ENCODE measurements at places on chromosomes 16 and 17.

DNA sequence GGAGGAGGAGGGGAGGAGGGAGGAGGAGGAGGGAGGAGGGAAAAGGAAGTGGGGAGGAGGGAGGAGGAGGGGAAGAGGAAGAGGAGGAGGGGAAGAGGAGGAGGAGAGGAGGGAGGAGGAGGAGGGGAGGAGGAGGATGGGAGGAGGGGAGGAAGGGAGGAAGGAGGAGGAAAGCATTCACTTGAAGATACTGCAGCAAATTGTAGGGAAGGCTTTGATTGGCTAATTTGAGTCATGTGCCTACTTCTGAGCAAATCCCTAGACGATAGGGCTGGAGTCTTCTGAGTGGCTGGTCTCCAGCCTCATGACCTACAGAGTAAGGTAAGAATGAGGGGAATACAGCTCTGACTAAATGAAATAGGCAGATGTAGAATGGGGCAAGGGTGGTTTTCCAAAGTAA, 783.2 kb upstream of the RBFOX1 start:
- H3K4me1 ChIP-seq, result no peaks in the 10 kb centered on the region
- H3K27me3 ChIP-seq, result peaks cover 2% of the 10 kb centered on the region
- no peak overlapping the region for H3K4me3 ChIP-seq

DNA sequence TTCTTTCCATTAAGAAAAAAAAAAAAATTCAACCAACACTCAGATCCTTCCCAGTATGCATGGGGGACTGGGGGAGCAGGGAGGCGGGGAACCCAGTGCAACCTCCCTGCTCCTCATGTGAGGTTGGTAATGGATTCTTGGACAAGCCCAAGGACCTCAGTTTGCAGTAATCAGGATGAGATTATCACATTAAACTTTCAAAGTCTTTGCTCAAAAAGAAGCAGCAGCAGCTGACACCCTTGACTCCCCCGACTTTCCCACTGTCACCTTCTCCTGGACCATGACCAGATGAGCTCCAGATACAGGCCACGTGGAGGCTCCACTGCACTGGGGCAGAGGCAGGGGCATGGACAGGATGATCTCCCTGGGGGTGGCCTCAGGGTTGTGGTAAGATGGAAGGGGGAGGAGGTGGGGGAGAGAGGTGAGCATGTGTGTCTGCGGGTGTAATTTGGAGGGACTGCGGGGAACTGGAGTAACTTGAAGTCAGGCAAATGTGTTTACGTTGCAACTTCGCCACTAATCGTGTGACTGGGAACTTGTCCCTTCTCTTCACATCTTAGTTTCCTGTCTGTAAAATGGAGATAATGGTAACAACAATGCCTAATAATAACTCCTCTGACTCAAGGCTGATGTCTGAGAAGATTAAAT, 19.8 kb downstream of the ZNF385C start:
- peaks cover 33% of the 10 kb centered on the region for H3K27me3 ChIP-seq
- H3K36me3 ChIP-seq, result no peaks in the 10 kb centered on the region
- no peak for DNase-seq
- no peak overlapping the region for H3K27ac ChIP-seq
- no peak overlapping the region for H3K4me3 ChIP-seq
- peaks cover 18% of the 10 kb centered on the region for H3K4me1 ChIP-seq

DNA sequence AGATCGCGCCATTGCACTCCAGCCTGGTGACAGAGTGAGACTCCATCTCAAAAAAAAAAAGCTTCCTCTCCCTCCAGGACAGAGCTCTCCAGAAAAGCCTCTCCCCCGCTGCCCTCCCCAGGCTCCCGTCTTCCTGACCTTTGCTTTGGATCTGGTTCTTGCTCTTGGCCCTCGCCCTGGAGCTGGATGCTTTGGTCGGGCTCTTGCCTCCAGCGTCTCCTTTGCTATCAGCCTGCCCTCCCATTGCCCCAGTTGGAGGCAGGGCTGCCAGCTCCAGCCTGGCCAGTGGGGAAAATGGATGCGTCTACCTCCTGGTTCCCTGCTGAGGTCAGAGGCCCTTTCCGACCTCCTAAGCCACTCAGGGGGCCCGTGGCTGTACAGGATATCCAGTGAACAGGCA, 35.9 kb downstream of the TRARG1 start:
- H3K36me3 ChIP-seq, result no peaks in the 10 kb centered on the region
- peaks cover 32% of the 10 kb centered on the region for H3K27me3 ChIP-seq
- H3K4me1 ChIP-seq, result no peaks in the 10 kb centered on the region
- no peak overlapping the region for H3K27ac ChIP-seq

DNA sequence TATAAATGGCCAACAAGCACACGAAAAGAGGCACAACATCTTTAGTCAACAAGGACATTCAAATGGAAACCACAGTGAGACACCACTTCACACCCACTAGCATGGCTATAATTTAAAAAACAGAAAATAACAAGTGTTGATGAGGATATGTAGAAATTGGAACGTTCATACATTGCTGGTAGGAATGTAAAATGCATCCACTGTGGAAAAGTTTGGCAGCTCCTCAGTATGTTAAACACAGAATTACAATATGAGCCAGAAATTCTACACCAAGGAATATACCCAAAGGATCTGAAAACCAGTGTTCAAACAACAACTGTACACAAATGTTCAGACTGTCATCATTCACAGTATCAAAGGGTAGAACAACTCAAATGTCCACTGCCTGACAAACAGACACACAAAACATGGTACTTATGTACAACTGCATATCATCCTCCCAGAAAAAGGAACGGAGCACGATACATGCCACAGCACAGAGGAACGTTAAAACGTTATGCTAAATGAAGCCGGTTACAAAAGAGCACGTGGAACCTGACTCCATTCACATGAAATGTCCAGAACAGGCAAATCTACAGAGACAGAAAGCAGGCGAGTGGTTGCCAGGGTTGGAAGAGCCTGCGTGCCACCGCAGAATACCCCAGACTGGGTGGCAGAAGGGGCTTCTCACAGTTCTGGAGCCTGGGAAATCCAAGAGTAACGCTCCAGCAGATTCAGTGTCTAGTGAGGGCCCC, 32.8 kb upstream of the METRNL start:
- no peak overlapping the region for H3K27ac ChIP-seq
- peaks cover 13% of the 10 kb centered on the region for H3K4me1 ChIP-seq

- no peak overlapping the region for H3K27ac ChIP-seq
- no peak for DNase-seq
- no peak overlapping the region for H3K4me3 ChIP-seq
- H3K4me1 ChIP-seq, result peaks cover 18% of the 10 kb centered on the region
- H3K27me3 ChIP-seq, result no peaks in the 10 kb centered on the region
Measured at GRCh38 chr17:1588821-1589585, 26.4 kb upstream of the PITPNA start.

GRCh38 chr16:70739389-70739788, 53.5 kb upstream of the MTSS2 start:
- peaks cover 66% of the 10 kb centered on the region for H3K4me1 ChIP-seq
- H3K36me3 ChIP-seq, result peaks cover 15% of the 10 kb centered on the region
- H3K4me3 ChIP-seq, result no peak overlapping the region
- no peaks in the 10 kb centered on the region for H3K27me3 ChIP-seq
- no peak for DNase-seq
- H3K27ac ChIP-seq, result peak overlapping the region; percentile 100

DNA sequence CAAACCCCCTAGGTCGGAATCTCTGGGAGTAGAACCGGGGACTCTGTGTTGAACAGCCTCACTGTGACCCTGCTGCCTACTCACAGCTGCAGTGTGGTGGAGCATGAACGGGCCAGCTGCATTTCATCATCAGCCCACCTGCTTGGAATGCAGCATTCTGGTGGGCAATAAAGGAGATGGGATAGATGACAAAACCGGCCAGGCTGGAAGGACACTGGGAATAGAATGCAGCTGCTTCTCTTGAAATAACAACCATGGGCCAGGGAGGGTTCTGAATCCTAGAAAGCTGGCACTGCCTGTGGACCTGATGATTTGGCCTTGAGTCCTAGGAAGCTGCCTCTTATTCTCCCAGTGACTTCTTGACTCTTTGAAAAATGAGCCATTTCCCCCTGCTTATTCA, 23.5 kb downstream of the CFAP97D1 start:
- peaks cover 20% of the 10 kb centered on the region for H3K4me1 ChIP-seq
- no peak overlapping the region for H3K27ac ChIP-seq
- peaks cover 25% of the 10 kb centered on the region for H3K36me3 ChIP-seq
- H3K27me3 ChIP-seq, result no peaks in the 10 kb centered on the region
- no peak for DNase-seq
- no peak overlapping the region for H3K4me3 ChIP-seq

- peaks cover 53% of the 10 kb centered on the region for H3K4me1 ChIP-seq
- peak overlapping the region; percentile 94 for H3K27ac ChIP-seq
- no peak for DNase-seq
- no peak overlapping the region for H3K4me3 ChIP-seq
Measured at GRCh38 chr17:38741461-38741860, 6.7 kb downstream of the PCGF2 start.

DNA sequence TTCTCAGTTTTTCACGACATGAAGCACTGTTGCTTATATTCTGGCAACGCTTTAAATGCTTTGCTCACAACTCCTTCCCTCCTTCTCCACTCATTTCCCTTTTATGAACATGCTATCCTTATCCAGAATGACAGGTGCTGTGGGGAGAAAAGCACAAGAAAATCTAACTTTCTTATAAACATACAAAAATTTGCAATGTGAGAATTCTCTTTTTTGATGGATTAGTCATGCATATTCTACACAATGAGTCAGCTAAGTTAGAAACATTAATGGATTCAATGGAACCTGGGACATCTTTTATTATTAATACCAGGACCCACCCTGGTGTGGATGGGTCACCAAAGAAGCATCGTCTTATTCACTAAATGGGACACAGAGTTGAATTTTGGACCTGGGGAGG, 234.6 kb upstream of the CDH5 start:
- H3K4me1 ChIP-seq, result peaks cover 43% of the 10 kb centered on the region
- DNase-seq, result peak; percentile 48
- H3K27ac ChIP-seq, result peak overlapping the region; percentile 25
- no peaks in the 10 kb centered on the region for H3K36me3 ChIP-seq
- peaks cover 9% of the 10 kb centered on the region for H3K27me3 ChIP-seq

- no peaks in the 10 kb centered on the region for H3K36me3 ChIP-seq
- peak; percentile 35 for DNase-seq
- peaks cover 7% of the 10 kb centered on the region for H3K4me1 ChIP-seq
- no peak overlapping the region for H3K27ac ChIP-seq
- H3K27me3 ChIP-seq, result peaks cover 52% of the 10 kb centered on the region
Measured at GRCh38 chr16:31215287-31216162, 1.4 kb downstream of the PYDC1 start.

DNA sequence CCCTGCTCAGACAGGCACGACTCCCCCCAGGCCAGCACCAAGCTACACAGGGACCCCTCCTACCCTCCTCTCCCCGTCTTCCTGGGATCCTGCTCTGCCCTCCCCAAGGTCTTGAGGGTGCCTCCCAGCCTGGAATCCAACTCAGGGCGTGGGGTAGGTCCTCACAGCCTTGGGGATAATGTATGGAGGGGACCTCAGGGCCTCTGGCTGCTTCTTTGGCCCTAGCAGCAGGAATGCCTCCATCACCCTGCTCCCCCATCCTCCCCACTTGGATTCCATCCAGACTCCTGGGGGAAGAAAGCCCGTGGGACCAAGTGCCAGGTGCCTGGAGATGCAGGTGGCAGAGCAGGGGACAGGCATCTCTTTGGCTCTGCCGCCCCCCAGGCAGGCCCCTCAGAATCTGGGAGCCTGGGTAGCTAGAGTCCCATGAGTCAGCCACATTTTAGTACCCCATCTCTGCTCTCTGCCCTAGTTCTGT, 10.7 kb upstream of the STAC2 start:
- no peak overlapping the region for H3K27ac ChIP-seq
- H3K4me1 ChIP-seq, result peaks cover 15% of the 10 kb centered on the region
- no peaks in the 10 kb centered on the region for H3K36me3 ChIP-seq

DNA sequence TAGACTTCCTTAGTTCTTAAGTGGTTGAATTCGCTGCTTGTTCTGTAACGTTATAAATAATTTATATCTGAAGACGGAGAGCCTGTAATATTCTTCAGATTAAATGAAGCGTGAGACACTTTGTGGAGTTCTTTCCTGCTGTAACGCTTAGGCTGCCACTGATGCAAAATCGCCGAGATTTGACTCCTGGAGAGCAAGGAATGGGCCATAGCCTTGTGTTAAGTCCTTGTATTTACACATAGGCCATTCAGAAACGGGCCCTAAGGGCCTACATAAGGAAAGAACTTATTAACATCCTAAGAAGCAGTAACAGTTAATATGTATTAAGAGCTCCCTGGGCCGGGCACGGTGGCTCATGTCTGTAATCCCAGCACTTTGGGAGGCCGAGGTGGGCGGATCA, 936 bp downstream of the EMC6 start:
- peaks cover 24% of the 10 kb centered on the region for H3K36me3 ChIP-seq
- DNase-seq, result no peak
- peaks cover 3% of the 10 kb centered on the region for H3K27me3 ChIP-seq

DNA sequence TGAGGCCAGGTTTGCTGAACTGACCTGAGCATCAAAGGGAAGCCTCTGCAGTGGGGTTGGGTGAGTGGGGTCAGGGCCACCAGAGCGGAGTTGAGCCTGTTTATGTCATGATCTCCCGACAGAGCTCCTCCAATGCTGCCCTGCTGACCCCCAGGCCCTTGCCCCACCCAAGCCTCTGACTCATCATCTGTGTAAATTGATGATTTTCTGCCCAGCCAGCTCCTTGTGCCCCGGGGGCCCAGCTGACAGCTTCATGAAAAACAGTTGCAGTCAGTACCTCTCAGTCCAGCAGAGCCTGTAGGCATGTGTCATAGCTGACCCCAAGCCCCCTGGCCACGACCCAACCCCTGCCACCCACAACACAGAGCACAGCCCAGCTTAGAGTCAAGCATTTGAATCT, 134.9 kb downstream of the CCT6B start:
- peaks cover 5% of the 10 kb centered on the region for H3K4me1 ChIP-seq
- H3K4me3 ChIP-seq, result no peak overlapping the region
- H3K36me3 ChIP-seq, result no peaks in the 10 kb centered on the region
- DNase-seq, result peak; percentile 3
- no peak overlapping the region for H3K27ac ChIP-seq
- H3K27me3 ChIP-seq, result peaks cover 12% of the 10 kb centered on the region

DNA sequence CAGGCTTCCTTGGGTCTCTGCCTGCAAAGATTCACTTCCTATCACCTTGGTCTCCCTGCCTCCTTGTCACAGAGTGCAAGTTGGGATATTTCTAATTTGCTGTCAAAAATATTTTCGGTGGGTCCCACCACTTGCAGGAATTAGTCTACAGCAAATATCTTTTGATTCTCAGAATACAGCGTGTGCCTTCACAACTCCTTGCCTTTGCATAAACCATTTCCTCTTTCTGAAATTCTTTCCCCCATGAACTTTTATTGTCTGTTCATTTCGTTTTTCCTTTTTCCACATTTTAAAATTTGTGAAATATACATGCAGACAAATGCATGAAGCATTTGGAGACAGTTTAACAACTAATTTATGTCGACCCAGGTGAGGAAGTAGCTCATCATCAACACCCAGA, 60.0 kb downstream of the HS3ST3B1 start:
- H3K36me3 ChIP-seq, result no peaks in the 10 kb centered on the region
- no peak overlapping the region for H3K4me3 ChIP-seq
- H3K27ac ChIP-seq, result no peak overlapping the region
- peaks cover 8% of the 10 kb centered on the region for H3K4me1 ChIP-seq
- no peak for DNase-seq

Measured in HFFc6 (cell line).